ENCODE measurements at places on chromosomes 11 and 22.
A peak's percentile ranks its signal among the peaks of the same experiment; 100 is the strongest.

DNA sequence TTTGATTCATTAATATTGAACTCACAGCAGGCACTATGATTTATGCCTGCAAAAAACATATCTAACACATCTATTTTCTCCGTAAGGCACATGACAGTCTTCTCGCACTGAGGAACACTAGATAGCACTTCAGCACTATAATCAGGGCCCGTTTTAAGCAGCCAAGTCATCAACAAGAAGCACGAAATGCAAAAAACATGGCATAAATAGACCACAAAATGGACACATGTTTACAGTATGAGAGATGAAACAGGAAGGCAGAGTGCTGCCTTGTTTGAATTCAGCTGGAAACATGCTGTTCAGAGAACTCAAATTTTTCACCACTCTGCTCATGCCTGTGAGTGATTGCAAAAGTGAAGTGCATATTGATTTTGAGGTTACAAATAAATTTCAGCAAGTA lies 205.8 kb upstream of the PDGFD start:
- DNase-seq: peak; percentile 2

DNA sequence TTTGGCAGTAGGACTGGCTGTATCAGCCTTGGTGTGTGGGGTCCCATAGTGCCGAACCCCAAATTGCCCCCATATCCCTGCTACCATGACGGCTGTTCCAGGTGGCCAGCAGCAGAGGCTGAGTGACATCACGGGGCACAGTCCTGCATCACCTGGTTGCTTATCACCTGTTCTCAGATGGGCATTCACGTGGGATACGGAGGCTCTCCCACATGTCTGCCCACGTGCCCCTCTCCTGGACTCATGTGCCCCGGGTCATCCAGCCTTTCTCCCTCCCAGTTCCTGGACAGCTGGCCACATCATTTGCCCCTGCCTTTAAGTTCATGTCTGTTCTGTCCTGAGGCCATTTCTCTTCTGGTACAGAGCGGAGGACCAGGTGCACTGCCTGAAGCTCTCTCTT lies 431.0 kb upstream of the B3GAT1 start:
- DNase-seq: no peak

DNA sequence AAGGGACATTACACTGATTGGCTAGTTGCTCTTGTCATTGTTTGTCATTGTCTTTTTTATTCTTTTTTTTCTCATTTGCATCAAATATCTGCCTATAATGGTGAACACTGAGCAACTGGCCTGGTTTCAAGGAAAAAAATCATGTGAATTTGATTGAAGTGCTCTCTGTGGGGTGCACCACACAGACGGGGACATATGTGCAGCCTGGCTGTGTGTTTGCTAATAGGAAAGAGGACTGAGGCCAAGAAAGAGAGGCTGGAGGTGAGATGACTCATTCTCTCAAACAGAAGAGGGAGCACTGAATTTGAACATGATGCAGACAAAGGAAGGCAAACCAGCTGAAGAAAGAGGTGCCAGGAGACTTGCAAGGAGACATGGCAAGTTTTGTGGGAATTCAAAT lies 684.9 kb upstream of the CCDC90B start:
- peak; percentile 45 for DNase-seq

GRCh38 chr11:131248588-131248987 lies 121.8 kb upstream of the NTM start:
- DNase-seq: peak; percentile 25

DNA sequence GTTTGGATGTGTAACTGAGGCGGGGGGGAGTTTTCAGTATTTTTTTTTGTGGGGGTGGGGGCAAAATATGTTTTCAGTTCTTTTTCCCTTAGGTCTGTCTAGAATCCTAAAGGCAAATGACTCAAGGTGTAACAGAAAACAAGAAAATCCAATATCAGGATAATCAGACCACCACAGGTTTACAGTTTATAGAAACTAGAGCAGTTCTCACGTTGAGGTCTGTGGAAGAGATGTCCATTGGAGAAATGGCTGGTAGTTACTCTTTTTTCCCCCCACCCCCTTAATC lies 2.3 kb downstream of the MALAT1 start:
- no peak for DNase-seq

- DNase-seq: no peak
These were observed 63.4 kb downstream of the BMAL1 start for GRCh38 chr11:13341026-13341425.
